GM04503 (cell line): ENCODE measurements at places on chromosomes 3 and 15.

GRCh38 chr3:58085616-58086015, 77.4 kb downstream of the FLNB start:
- DNase-seq, result no peak

DNA sequence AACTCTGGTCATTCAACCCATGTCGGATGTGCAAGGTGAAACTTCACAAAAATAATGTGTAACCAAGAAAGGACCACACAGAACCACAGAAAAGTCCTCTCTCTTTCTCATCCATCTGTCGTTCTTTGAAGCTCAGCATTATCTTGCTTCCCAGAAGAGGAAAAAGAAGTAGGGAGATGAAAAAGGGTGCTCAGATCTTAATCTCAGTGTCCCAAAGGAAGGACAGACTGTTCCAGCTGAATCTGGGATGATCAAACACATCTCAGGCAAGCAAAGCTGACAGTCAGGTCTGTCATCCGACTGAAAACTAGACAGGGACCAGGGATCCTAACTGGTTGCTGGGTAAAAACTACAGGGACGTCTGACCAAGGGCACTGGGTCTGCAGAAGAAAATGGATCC, 16.2 kb downstream of the ARHGEF3 start:
- no peak for DNase-seq

DNA sequence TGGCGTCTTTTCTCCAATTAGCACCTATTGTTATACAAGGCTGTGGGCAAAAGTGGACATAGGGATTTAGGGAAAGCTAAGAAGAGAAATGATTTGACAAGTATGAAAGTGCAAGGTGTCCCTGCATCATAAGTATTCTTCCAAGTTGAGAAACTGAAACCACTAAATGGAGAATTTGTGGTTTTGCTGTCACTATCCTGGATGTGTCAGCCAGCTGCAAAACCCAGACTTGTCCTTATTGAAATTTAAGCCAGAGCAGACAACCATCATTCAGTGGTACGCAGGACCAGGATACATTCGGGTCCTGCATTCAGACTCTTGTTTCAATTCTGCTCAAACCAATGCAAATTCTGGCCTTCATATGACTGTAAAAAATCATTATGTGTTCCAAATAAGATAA, 384.8 kb upstream of the TGFBR2 start:
- DNase-seq, result no peak

DNA sequence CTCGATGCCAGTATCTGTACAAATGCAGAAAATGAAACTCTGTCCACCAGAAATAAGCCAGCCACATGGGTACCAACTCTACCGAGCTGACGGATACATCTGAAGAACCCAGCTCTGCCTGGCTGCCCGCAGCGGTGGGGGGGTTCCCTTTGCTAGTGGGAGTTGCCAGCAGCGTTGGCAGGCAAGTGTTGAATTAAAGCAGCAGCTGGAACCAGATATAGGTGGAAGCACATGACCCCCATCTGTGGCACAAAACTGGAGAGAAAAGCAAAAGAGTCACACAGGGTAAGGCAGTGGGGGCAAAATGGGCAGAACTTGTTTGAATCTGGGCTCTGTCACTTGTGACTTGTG, 17.9 kb downstream of the CRYGS start:
- DNase-seq, result no peak

GRCh38 chr3:131795390-131796090, 239.3 kb downstream of the CPNE4 start:
- no peak for DNase-seq

DNA sequence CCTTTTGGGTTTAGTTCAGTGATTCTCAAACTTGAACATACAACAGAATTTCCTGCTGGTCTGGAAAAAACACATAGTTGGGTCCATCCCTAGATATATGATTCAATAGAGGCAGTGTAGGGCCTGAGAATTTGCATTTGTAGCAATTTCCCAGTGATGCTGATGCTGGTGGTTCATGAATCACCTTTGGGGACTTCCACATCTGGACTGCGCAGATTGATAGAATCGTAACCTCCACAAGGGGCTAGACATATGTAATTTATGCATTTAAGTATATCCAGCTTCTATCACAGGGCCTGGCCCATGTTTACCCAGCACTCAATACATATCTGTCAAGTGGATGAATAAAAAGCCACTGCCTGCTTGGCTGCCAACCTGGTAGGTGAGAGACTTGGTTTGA, 33.8 kb upstream of the SUCLG2 start:
- no peak for DNase-seq

GRCh38 chr15:100114571-100114970, 227.2 kb downstream of the ADAMTS17 start:
- DNase-seq, result no peak

DNA sequence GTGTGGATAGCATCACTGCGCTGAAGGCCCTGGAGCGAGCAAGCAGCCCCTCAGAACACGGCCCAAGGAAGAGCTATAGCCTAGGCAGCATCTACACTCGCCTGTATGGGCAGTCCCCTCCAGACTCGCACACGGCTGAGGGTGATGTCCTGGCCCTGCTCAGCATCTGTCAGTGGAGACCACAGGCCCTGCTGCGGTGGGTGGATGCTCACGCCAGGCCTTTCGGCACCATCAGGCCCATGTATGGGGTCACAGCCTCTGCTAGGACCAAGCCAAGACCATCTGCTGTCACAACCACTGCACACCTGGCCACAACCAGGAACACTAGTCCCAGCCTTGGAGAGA, 20.5 kb downstream of the ATRIP start:
- DNase-seq, result no peak
